ENCODE measurements at places on chromosomes 2 and 18.

- DNase-seq = no peak
Measured at GRCh38 chr18:33128581-33128980, 311.9 kb downstream of the CCDC178 start.

DNA sequence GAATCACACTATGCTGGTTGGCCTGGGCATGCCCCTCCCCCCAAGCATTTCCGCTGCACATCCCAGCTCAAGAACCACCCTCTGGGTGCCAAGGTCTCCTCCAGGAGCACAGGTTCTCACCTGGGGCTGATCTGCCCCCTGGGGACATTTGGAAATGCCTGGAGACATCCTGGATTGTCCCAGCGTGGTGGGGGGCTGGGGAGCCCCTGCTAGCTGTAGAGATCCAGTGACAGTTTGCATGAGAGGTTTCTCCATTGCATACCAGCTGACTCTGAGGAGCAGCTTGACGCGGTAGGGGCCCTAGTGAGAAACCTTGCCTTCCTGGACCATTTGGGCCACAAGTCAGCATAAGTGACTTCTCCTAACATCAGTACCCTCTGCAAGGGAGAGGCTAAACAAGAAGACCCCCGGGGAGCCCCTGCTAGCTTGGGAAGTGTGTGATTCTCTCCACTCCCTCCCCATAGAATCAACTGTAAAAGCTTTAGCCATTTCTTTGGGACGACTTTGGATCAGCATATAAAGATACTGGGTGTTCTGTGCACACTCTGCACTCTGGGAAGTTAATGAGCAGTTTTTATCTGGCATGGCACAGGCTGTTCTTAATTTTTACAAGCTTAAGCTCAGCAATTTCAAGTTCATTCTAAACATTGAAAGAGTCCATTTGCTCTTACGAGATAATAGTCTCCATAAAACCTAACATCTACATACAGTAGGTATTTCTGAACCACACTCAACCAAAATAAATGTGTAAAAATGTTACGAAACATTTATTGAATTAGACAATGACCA is 94.1 kb downstream of the GBX2 start:
- DNase-seq = no peak

DNA sequence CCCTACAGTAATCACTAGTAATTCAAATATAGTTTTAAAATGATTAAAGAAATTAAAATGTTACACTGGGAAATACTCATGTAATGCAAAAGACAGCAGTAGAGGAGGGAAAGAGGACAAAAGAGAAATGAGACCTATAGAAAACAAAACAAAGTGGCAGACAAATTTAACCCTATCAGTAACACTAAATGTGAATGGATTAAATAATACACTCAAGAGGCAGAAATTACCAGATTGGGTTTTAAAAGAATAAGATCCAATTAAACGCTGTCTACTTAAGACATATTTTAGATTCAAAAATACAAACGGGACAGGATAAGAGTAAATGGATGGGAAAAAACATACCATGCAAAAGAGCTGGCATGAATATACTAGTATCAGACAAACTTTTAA is 17.0 kb downstream of the TLK1 start:
- no peak for DNase-seq

- DNase-seq = peak; percentile 67
Measured at GRCh38 chr18:76821875-76822505, 367 bp upstream of the ZNF236 start.

GRCh38 chr2:99404797-99405669 is 67.8 kb downstream of the EIF5B start:
- DNase-seq = no peak

DNA sequence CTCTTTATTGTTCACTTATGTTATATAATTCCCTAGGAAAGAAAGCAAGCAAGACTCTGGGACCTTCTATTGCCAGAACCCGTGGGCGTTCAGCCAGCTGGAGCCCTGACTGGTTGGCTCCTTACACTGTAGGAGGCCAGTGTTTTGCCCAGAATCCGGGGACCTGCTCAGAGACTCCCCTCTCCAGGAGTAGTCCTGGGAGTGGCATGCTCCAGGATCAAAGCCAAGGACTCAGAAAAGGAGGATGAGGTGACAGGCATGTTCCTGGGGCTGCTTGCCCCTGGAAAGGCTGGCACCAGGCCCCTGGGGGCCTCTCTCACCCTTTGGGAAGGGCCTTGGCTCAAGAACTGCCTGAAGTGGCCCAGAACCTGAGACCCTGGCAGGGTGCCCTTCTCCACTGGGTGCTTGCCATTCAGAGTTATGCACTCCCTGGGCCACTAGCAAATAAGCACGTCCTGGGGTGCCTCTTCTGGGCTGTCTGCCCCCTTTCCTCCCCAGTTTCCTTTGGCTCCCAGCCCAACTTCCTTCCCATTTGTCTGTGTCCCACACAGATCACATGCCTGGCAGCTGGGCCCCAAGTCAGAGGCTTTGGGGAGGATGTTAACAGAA is 19.6 kb upstream of the KIF3C start:
- no peak for DNase-seq

DNA sequence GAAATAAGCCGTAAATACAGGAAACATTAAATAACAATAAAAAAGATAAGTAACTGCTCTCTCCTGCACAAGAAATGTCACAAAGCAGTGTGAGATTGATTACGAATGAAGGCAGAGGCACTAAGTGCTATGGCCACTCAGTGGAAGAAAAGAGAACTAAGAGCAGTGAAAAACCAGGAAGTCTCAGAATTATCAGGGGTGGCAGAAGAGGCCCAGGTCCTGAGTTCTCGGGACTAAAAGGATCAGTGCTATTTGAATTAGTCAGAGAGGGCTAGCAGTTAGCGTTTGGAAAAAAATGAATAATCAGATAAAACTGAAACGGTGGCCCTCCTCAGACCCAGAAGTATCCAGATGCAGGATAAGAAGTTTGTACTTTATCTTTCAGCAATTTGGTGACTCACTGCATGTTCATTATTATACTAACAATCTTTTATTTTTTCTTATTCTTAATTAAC is 367.1 kb downstream of the ZEB2 start:
- DNase-seq = peak; percentile 52

- no peak for DNase-seq
Measured at GRCh38 chr18:51405683-51406477, 208.4 kb upstream of the MEX3C start.

DNA sequence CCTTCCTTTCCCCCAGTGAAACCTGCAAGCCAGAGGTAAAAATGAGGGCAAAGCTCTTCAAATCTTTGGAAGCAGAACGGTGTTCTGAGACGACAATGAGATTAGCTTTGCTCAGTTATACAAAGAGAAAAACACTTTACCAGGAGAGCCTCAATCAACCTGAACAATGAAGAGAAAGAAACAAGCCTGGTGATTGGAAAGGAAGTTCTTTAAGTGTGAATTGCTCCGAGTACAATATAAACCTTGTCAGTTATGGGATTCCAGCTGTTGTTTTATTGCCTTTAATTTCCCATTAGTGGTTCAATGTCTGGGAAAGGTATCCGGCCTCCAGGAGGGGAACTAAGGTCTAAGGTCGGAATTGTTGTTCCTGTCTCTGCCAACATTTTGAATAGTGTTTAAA is 901.6 kb downstream of the EPHA4 start:
- DNase-seq = no peak

GRCh38 chr2:8576525-8577167 is 105.2 kb upstream of the ID2 start:
- peak; percentile 51 for DNase-seq

- no peak for DNase-seq
Measured at GRCh38 chr2:12265646-12266045, 451.1 kb upstream of the TRIB2 start.

- peak; percentile 56 for DNase-seq
Measured at GRCh38 chr2:133266926-133267590, 301.2 kb downstream of the NCKAP5 start.

GRCh38 chr18:42683094-42683493 is 432.4 kb downstream of the RIT2 start:
- no peak for DNase-seq

DNA sequence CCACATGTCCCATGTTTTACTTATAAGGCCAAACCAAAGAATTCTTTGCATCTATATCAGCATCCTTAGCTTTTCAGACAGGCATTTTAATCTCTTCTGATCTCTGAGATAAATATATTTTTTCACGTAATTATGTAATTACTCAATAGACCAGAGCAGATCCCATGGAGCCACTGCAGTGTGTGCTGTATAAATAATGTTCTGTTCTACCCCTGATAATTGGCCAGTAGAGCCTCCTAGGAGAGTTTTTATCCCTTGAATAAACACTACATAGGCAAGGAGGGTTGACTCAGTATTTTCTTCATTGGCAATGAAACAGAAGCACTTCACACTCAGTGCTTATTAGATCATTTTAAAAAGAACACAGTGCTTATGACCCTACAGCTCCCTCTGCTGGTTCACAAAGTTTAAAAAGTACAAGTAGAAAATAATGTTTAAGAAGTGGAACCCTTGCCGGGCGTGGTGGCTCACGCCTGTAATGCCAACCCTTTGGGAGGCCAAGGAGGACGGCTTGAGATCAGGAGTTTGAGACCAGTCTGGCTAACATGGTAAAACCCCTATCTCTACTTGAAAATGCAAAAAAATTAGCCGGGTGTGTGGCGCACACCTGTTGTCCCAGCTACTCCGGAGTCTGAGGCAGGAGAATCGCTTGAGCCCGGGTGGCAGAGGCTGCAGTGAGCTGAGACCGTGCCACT is 91.9 kb downstream of the PPP1R1C start:
- no peak for DNase-seq

DNA sequence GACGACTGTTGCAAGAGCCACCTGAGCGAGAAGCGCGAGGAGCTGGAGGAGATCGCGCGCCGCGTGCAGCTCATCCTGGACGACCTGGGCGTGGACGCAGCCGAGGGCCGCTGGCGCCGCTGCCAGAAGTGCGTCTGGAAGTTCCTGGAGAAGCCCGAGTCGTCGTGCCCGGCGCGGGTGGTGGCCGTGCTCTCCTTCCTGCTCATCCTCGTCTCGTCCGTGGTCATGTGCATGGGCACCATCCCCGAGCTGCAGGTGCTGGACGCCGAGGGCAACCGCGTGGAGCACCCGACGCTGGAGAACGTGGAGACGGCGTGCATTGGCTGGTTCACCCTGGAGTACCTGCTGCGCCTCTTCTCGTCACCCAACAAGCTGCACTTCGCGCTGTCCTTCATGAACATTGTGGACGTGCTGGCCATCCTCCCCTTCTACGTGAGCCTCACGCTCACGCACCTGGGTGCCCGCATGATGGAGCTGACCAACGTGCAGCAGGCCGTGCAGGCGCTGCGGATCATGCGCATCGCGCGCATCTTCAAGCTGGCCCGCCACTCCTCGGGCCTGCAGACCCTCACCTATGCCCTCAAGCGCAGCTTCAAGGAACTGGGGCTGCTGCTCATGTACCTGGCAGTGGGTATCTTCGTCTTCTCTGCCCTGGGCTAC is 1.2 kb downstream of the KCNF1 start:
- peak; percentile 43 for DNase-seq
